ENCODE measurements at places on chromosomes 6 and 20.

DNA sequence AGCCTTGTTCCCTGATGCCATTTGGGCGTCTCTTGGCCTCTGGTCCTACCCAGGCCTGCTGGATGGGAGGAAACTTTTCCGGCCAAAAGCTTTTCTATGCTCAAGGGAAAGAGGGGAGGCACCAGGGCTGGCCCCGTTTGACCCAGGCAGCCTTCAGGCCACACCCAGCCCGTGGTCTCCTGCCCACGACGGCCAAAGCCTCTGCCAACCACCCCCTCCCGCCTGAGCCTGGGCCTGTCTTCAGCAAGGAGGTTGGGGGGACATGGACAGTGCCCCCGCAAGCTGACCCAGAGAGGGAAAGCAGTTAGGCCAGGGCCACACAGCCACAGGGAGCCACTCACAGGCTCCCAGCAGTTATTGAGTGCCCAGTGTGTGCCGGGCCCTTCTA, 49.5 kb downstream of the SRC start:
- no peak for DNase-seq

- DNase-seq, result no peak
Observed at GRCh38 chr6:13671548-13672127, 40.0 kb downstream of the RANBP9 start.

DNA sequence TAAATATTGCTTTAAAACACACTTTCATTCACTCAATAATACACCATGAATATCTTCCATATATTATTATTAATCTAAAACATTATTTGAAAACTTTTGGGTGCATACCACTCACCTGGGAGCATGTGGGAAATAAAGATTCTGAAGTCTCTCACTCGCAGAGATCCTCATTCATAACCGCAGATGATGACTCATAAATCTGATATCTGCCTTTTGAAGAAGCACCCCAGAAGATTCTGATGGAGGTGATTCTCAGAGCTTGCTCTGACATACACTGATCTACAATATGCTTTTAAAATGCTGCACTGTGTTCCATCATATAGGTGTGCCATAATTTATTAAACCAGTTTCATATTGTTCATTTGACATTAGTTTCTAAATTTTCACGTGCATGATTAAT, 135.0 kb upstream of the SGK1 start:
- DNase-seq, result no peak

DNA sequence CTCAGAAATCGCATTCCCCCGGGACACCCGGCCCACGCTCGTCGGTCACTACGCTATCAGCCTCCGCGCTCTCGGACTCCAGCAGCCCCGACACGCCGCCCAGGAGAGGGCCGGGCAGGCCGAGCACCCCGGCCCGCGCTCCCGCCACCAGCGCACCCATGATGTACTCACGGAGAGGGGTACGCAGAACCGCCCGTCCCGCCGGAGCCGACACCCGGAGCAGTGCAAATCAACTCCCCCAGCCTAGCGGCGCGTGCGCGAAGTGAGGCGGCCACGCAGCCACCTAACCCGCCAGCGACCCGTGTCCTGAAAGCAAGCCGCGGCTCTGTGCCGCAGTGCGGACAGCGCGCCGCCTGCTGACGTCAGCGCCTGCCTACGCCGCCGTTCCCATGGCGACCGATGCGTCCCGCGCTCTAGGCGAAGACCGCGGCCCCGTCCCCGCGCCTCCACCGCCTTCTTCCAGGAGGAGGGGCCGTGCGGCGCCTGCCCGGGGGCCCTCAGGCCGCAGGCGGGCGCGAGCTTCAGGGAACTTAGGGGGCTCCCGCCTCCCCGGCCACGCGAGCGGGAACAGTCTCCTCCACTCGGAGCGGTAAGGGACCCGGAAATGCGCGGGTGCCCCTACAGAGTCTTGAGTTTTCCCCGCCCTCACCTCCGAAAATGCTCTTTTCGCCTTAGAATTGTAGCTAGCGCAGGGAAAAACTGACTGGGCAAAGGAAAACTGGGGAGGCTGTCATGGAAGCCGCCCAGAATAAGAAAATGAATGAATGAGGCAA, at the start of gene AHI1:
Gene AHI1 (minus strand): TSS at position 329 of the 773 bp plus-strand sequence. CDS start 5,503 bp downstream, outside the sequence.
- DNase-seq, result peak; percentile 83

DNA sequence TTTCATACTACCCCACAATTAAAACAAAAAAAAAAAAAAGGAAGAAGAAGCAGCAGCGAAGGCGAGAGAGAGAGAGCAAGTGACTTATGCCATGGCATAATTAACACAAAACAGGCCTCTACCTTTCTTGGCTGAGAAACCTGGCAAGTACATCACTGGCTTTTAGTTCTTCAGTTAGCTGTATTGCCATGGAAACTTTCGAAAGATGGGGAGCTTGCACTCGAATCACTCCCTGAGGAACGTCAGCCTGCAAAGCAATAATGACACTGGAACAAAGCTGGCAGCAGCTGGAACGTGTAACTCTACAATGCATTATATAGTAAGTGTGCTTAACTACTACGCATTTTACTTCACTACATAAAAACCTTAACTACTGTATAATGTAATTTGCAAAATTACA, 126.1 kb downstream of the ARHGAP18 start:
- DNase-seq, result no peak

DNA sequence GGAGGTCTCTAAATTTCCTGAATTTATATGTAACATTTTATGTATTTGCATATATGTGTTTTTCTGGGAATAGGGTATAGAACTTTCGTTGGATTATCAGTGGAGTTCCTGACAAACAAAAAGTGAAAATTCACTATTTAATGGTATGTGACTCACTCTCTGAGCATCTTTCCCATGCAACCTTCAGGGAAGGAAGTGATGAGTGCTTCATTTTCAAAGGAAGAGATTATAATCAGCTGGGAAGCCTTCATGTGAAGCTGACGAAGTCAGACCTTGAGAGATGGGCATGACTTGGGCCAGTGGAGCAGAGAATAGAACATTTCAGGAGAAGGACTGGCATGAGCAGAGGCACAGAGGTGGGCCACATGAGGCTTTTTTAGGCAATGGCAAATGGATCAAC, 72.7 kb downstream of the FAXC start:
- DNase-seq, result no peak

DNA sequence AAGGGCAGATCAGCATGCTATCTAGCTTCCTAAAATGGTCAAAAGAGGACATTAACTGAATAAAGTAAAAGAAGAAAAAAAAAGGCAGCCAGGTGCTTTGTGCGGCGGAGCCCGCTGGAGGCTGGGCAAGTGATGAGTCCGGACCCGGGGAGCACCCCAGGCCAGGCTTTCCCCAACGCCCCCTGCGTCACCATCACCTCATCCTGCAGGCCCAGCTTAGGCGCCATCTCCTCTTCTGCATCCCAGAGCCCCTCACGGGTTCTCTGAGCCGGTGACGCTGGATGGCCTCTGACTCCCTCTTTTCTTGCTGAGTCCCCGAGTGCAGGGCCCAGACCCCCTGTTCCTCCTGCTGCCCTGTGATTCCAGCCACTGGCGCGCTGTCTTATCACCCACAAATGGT, 250.1 kb downstream of the TBXT start:
- DNase-seq, result no peak

DNA sequence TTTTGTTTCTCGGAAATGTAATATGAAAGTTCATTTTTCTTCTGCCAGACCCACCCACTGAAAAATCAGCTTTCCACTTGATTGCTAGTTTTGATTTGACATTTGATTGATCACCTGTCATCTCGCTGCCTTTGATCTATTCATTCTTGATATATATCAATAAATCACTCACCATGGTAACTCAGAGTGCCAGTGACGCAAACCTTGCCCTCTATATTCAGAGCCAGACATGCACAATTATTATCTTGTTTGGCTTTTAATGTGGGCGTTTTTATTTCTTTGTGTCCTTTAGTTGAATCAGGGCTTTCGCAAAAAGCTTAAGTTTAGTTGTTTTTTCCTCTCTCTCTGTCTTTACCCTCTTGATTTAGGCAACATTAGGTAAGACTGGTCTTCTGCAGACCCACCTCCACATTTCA, 2.0 kb downstream of the TSHZ2 start:
- no peak for DNase-seq

DNA sequence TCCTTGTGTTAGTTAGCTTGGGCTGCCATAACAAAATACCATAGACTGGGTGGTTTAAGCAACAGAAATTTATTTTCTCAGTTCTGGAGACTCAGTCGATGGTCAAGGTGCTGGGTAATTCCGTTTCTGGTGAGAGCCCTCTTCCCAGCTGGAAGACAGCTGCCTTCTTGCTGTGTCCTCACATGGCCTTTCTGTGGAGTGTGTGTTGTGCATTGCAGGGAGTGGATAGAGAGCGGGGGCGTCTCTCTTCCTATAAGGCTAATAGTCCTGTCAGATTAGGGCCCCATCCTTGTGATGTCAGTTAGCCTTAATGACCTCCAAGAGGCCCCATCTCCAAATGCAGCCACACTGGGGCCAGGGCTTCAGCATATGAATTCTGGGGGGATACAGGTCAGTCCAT, 19.2 kb downstream of the CHMP4B start:
- DNase-seq, result no peak

- no peak for DNase-seq
Observed at GRCh38 chr6:99341862-99342455, 7.5 kb downstream of the FAXC start.

GRCh38 chr6:149651056-149651455, 2.5 kb upstream of the KATNA1 start:
- DNase-seq, result no peak

GRCh38 chr6:142885182-142885867, 59.7 kb downstream of the HIVEP2 start:
- DNase-seq, result no peak

GRCh38 chr6:159833997-159834603, 34.0 kb downstream of the PNLDC1 start:
- no peak for DNase-seq

DNA sequence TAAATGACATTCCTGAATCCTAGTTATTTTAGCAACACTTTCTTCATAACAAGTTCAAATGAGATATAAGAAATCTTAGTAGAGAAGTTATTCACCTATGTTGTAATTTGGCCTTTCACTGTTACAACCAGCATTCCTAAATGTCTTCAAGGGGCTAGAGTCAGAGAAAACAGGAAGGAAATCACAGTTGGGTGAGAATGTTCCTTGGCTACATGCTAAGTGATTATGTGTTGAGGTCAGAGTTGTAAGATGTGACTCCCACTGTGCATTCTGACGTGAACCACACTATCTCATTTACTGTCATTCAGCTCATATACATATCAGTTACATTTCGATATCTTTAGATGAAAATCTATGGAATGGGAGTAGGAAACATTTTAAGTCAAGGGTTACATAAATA, 51.0 kb upstream of the MLIP start:
- no peak for DNase-seq

DNA sequence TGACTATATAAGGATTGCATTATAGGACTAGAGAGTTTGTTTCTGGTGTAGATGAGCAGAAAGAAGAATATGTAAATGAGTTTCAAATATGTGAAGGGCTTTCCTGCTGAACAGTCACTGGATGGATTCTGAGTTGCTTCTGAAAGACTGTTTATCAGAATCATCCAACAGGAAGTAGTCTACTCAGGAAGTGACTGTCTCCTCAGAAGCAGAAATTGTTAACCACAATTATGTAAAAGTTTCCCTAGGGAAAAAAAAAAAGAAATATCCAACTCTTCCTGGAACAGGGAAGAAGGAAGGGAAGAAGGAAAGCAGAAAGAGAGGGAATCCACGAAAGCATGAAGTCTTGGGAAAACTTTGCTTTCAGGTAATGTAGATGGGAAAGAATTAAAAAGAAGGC, 138.9 kb downstream of the TENT5A start:
- DNase-seq, result no peak

DNA sequence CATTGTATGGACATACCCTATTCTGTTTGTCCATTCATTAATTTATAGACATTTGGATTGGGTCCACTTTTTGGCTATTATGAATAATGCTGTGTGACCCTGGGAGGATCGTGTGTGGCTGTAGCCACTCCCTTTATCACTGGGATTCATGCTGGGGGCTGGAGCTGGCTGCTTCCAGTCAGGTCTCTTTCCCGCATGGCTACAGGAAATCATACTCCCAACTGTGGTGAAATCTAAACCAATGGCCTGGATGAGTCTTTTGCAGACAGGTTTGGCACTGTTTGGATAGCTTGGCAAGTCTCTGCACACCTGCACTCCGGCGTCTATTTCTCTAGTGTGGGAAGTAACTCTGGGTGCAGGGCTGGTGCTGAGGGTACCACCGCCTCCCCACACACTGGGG, 80.4 kb downstream of the RIN2 start:
- DNase-seq, result no peak

DNA sequence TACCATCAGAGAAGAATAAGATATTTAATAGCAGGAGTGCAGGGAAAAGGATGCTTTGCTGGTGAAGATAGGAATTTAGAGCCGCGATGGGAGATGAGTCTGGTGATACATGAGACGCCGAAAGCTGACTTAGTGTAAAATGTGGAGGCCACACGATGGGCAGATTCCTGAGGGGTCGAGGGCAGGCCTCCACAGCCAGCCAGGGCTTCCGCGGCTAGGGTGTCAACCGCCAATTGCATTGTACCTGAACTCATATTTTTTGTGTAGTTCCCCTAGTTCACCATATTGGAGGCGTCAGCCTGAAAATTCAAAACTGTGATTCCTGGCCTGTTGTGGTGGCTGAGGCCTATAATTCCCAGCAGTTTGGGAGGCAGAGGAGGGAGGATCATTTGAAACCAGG, 8.5 kb downstream of the ETV7 start:
- no peak for DNase-seq

- DNase-seq, result no peak
Observed at GRCh38 chr6:155399062-155399744, 56.4 kb downstream of the NOX3 start.

- DNase-seq, result no peak
Observed at GRCh38 chr6:56714273-56714672, 71.6 kb upstream of the DST start.

DNA sequence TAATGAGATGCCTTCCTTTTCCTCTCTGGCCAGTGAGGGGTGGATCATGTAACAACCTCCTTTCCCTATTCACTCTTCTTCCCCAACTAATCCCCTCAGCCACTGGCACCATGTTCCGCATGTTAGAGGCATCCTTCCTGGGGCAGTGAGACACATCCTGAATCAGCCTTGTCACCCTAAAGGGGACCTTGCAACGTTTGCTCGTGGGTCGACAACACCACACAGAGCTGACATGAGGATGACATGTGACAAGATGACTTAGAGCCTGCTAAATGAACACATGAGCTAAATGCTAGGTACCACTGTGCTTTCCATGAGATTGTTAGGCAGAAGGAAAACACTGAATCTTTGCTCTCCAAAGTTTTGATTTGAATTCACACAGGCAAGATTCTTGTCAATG, 129.2 kb downstream of the ATXN1 start:
- DNase-seq, result no peak

GRCh38 chr6:44622956-44623355, 235.4 kb downstream of the CDC5L start:
- DNase-seq, result no peak
